ENCODE measurements at places on chromosomes 1 and 21.

DNA sequence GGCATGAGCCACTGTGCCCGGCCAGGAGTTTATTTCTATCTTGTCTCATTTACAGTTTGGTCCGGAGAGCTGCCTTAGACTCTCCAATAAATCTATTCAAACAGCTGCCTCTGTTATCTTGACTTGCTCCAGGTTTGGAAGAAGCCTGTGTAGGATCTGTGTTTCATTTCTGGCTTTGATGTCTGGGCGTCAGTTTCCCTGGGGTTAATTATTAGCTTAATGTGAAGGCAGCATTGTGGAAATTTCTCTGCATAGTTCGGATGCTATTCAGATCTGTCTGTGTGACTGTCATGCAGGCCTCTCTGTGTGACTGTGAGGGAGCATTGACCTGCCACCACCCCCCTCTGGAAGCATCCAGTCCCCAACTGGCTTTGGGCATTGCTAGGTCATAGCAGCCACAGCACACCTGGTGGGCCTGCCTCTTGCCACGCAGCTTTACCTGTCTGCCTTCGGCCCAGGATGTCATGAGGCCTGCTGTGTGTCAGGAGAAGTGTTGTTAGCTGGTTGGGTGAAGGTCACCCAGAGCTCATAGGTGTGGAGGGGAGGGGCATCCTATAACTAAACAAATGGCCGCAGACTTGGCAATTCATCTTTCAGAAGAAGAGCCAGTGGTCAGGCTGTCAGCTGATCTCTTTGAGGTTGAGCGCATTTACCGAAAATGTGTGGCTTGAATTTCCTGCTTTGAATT is 9.8 kb downstream of the IFNGR2 start:
- no peak for DNase-seq

- no peak for DNase-seq
Observed at GRCh38 chr1:9449110-9449627, 90.1 kb upstream of the SLC25A33 start.

- DNase-seq = no peak
Observed at GRCh38 chr1:51000651-51001050, 30.6 kb downstream of the CDKN2C start.

- DNase-seq = no peak
Observed at GRCh38 chr1:34758751-34759150, 789 bp upstream of the GJB4 start.

GRCh38 chr1:4655674-4656532 is 1.5 kb downstream of the AJAP1 start:
- no peak for DNase-seq

- DNase-seq = no peak
Observed at GRCh38 chr1:212432272-212432660, 454 bp upstream of the NENF start.

DNA sequence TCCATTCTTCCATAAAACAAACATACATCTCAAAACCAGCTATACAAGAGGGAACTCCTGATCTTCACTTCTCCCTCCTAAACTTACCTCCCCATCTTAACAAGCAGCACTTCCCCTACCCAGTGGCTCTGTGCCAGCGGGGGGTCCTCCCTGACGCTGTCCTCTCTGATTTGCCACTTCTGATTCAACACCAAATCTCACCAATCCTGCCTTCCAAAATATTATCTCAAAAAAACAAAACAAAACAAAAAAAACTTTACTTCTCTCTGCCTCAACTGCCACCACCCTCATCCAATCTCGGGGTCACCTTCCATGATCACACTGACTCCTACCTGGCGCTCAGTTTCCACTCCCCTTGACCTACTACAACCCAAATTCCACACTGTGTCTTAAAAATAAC is 72.8 kb downstream of the SLC45A1 start:
- no peak for DNase-seq

All from iPS DF 19.7 (cell line).